ENCODE measurements at places on chromosomes 3 and 15.

DNA sequence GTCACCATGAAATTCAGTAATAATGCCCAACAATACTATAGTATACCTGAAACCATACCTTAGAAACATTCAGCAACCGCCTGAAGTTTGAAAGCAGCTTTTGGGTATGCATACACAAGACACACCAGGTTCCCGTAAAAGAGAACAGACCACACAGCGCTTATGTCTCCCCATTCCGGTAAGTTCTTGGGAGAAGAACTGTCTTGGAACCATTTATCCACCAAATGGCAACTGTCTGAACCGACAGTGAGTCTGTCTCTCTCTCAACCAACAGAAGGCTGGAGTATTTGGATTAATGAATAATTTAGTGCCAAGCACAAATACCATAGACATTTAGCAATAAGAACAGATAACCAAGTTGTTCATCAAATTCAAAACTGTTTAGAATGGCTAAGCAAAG lies 7.6 kb downstream of the RGMA start:
- no peak for DNase-seq

- no peak for DNase-seq
Measured at GRCh38 chr3:169663951-169664820, 674 bp upstream of the MECOM start.

GRCh38 chr3:47010111-47010712 lies 30.7 kb downstream of the NBEAL2 start:
- peak; percentile 11 for DNase-seq

- DNase-seq, result no peak
Measured at GRCh38 chr15:51132384-51133139, 37.9 kb upstream of the TNFAIP8L3 start.

GRCh38 chr3:127448671-127449070 lies 141.9 kb downstream of the TPRA1 start:
- DNase-seq, result no peak

DNA sequence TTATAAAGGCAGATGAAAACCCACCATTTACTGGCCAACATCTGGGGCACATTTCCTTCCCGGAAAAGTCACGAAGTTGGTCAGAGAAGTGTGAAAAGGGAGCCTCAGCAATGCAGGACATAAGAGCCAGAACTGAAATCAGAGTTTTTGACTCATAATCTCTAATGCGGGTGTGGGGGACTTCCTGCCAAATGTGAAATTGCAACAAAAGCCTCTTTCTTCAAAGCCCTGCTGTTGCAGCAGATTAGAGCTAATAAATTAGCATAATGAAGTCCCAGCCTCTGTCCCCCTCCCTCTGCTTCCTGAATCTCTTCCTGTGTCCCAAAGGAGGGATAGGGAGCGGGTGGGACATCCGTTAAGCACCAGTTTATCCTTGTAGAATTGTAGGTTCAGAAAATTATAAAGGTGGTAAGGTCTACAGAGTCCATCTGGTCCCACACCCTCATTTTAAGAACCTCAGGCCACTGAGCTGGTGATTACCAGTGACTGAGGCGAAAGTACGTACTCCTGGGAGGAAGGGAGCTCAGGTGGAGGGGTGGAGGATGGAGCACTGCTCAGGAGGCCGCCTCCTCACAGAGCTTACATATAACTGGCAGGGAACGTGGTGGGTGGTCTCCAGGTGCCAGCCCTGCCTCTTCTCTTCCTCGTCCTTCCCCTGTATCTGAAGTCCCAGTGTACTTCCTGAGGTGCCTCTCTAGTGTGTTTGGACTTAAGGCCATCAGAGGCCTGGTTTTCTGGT lies 35.0 kb downstream of the ST6GAL1 start:
- DNase-seq, result no peak

- no peak for DNase-seq
Measured at GRCh38 chr15:63944681-63944955, 101.7 kb downstream of the DAPK2 start.

GRCh38 chr15:78007964-78008886 lies 69.3 kb downstream of the TBC1D2B start:
- no peak for DNase-seq

DNA sequence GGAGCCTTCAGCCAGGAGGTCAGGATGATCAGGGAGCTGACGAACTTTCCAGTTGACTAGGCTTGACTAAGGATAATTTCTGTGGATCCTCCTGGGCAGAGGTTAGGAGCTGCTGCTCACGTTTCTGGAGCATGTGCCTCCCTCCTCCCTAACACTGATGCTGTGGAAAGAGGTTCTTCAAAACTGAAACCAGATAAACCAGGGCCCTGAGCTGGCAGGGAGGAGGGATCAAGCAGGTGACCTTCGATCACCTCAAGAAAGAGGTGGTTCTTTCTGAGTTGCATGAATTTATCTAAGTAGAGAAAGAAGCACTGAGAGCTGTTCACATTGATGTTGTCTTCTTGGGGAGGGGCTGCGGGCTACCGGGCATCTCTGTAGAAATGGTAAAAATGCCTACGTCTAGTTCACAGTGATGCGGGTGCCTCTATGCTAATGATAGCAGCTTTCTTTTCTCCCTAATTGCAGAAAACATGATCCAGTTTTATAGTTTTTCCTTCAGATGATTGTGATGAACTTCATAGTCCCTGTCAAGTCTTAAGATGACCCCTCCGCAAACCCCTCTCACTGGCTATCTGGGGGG lies 332.7 kb upstream of the LRRFIP2 start:
- no peak for DNase-seq

GRCh38 chr3:3082234-3082924 lies 27.8 kb downstream of the IL5RA start:
- DNase-seq, result no peak

DNA sequence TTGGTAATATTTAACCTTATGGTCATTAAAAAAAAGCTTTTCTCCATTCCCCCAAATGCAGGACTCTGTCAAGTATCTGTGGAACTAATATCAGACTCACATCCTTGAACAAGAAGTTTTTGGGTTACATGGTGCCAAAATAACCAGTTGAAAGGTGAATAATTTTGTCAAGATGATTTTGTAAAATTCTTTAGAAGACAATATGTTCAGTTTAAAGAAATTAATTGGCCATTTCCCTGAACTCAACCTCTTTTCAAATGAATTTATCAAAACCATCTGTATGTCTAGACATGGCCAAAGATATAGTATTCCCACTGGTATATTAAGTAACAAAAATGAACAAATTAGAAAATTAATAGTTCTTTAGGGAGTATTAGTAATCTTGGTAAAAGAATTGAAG lies 280.5 kb downstream of the MBNL1 start:
- no peak for DNase-seq

GRCh38 chr15:60353245-60353920 lies 44.4 kb downstream of the ANXA2 start:
- no peak for DNase-seq

DNA sequence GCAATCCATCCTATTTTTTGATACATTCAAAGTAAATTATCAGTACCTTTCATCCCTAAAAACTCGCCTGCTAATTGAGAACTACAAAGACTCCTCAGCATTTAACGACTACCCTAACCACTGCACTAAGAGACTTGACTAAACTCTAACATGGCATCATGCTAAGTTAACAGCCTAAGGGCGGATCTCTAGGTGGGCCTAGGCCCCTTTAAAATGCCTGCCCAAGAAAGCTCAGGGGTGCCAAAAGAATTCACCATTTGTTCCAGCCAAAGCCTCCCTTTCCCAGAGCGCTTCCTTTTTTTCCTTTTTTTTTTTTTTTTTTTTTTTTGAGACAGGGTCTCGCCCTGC lies 568 bp upstream of the NEK4 start:
- no peak for DNase-seq

DNA sequence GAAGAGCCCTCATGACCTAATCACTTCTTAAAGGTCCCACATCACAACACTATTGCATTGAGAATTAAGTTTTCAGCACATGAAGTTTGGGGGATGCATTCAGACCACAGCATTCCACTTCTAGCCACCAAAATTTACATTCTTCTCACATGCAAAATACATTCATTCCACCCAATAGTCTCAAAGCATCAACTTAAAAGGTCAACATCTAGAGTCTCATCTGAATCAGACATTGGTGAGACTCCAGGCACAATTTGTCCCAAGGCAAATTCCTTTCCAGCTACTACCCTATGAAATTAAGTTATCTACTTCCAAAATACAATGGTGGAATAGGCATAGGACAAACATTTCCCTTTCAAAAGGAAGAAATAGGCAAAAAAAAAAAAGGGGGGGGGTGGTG lies 64.9 kb downstream of the PLSCR2 start:
- no peak for DNase-seq

DNA sequence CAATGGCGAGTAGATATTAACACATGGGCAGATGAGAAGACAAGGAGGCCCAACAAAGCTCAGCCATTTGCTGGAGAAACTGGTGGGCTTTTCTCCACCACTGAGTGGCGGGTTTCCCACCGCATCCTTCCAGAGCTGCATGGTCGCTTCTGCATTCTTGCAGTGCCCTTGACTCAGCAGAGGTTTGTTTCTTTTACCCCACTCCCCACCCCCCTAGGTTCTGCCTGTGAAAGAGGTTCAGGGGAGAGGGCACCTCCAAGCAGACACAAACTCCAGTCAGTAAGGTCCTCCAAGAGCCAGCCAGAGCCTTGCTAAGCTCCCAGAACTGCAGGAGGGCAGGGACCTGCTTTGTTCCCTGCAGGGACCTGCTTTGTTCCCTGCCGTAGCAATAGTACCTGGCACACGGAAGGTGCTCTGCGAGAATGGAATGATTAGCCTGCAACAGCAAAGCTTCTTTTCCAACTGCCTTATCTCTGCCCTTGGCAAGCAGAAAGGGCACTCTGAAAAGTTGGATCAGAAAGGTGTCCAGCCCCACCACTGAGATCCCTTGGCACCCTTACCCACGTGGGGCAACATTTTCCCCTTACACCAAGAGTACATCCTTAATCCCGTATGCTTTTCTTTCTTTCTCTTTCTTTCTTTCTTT lies 1.4 kb downstream of the PAQR5 start:
- DNase-seq, result no peak

DNA sequence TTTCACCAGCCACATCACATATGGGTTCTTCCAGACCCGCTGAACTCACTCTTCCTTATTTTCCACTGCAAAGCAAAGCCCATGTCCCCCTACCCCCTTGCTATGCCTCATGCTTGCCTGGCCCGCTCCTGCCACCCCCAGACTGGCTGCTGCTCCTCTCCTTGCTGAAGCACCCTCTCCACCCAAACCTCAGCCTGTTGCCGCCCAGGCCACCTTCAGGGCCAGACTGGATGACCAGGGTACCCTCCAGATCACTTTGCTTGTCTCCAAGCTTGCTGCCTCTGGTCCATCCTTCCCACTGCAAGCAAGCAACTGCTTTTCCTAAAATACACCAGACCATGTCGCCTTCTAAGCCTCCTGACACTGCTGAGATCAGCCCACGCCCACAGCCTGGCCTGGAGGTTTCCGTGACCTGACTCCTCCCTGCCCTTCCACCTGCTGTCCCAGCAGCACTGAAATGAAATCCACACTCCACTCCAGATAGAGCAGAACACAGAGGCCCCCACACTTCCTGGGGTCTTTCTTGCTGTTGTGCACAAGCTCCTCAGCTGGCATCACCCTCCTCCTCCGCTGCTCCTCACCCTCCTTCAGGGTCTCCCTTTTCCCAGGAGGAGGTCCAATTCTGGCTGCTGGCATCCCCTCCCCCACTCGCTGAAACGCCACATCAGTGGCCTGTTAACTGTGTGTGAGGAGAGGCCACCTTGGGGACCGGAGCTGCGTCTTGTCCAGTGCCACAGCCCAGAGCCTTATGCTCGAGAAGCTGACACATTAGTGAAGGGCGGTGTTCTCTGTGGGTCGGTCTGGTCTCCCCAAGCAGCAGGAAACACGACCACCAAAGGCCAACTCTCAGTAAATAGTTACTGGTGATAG lies 99.1 kb downstream of the ADCY5 start:
- DNase-seq, result no peak

- DNase-seq, result peak; percentile 22
Measured at GRCh38 chr3:97815149-97815917, 6.5 kb upstream of the CRYBG3 start.

DNA sequence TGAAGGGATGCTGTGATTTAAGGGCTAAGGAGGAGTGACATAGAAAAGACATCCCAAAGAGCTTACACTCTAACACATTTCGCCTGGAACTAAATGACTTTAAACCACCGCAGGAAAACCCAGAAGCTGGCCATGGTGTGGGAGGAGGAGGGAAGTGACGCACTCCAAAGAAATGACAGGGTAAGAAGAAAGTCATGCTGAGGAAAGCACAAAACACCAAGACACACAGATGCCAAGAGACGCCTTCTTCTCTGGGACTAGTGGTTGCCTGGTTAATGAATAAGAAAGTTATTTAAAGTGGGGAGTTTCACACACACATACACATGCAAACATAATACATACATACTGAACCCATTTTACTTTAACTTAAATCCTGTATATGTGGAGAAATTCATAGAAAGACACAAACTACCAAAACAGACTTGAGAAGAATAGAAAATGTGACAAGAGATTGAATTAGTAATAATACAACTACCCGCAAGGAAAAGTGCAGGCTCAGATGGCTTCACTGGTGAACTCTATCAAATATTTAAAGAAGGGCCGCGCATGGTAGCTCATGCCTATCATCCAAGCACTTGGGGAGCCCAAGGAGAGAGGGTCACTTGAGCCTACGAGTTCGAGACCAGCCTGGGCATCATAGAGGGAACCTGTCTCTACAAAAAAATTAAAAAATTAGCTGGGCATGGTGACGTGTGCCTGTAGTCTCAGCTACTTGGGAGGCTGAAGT lies 125.5 kb downstream of the NSMCE3 start:
- no peak for DNase-seq

- DNase-seq, result no peak
Measured at GRCh38 chr3:65313666-65314065, 625.9 kb upstream of the ADAMTS9 start.

DNA sequence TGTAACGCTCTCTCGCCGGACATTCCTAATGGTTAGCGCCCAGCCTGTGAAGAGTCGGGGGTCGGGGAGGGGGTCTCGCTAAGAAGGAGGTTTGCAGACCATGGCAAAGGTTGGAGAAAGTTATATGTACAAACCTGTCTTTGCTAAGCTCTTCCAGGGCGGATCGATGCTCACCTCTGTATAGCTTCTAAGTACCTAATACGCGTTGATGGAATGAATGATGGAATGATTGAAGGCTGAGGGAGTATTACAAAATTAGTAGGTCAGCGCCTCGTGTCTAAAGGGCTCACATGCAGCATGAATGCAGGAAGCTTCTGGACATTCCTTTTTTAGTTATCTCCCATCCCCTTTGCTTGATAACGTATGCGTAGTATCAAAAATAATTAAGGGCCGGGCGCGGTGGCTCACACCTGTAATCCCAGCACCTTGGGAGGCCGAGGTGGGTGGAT lies 305 bp upstream of the KPNA1 start:
- DNase-seq, result no peak

DNA sequence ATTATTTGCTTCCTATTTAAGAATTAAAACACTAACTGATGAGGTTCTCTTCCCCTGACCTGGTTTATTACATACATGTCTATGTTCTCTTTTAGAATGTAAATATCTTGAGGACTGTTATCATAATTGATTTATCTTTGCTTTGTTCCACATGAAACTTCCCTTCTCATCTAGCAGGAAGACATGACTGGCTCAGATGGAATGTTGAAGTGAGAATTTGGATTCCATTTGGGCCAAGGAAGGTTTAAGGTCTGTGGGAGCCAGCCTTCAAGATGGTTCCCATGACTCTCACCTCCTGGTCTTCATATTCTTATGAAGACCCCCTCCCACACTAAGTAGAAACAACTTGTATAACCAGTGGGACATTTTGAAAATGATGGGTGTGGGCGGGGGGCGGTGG lies 222.2 kb upstream of the GADL1 start:
- no peak for DNase-seq

All from activated naive CD4-positive, alpha-beta T cell treated with anti-CD3 and anti-CD28 coated beads, Interleukin-2, amount 50 U/mL, for 16 hours (primary cell).